ENCODE measurements at places on chromosomes 6 and 20.

GRCh38 chr6:112780498-112781096 is 433.5 kb downstream of the RFPL4B start:
- DNase-seq = no peak

DNA sequence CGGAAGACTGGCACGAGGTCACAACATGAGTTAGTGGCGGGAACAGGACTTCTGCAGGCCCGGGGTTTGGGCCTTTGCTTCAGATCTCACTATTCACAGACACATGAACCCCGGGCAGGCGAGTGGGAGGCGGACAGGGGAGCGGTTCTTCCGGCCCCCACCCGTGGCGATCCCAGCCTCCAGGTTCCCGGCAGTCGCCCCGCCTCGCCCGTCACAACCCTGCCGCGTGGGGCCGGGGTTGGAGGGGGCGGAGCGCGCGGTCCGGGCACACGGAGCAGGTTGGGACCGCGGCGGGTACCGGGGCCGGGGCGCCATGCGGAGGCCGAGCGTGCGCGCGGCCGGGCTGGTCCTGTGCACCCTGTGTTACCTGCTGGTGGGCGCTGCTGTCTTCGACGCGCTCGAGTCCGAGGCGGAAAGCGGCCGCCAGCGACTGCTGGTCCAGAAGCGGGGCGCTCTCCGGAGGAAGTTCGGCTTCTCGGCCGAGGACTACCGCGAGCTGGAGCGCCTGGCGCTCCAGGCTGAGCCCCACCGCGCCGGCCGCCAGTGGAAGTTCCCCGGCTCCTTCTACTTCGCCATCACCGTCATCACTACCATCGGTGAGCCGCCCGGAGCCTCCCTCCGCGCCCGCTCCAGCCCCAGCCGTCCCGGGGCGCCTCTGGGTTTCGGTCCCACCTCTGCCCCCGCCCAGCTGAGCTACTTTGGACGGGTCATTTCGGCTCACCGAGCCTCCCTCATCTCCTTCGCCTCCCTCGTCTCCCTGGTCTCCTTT is at the start of gene KCNK15:
Gene KCNK15 (plus strand): TSS at position 268 of the 769 bp plus-strand sequence. CDS start 46 bp downstream, at position 314.
- DNase-seq = no peak

DNA sequence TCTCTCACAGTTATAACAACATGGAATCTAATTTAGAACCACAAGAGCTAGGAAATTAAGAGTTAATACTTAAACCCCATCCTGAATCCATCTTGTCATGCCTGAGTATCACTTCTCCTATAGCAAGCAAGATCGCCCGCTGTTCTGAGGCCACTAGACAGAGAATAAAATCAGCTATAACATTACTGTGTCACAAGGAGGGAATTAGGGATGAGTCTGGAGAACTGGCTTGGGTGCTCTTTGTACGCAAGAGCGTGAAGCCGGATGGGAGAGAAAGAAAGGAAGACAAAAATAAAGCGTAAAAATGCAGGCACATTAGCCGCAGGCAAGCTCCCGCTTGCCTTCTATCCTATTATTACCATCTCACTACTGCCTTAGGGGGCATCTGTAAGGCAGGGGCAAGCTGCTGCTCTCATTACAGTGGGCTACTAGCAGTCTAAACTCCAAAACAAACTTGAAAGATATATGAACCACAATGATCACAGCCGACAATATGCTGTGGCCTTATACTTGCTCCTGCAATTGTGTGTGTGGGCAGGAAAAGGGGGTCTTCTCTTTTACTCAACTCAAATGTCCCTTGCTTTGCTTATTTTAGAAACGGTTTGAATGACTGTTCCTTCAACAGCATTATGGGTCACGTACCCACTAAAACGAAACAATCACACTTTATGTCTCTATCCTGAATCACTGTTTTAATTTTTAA is 81.9 kb downstream of the GJA10 start:
- DNase-seq = no peak

GRCh38 chr6:132333639-132334520 is 67.4 kb downstream of the MOXD1 start:
- no peak for DNase-seq

GRCh38 chr6:13404228-13404891 is 76.0 kb upstream of the TBC1D7 start:
- no peak for DNase-seq
